ENCODE measurements at places on chromosomes 5 and 9. TPM values are rescaled to one million over a fixed set of nuclear protein-coding genes. Genes with fewer than 3 reads are reported as not detected.

The TICAM2 gene
- total RNA-seq, result 3.1 TPM

The PRR16 gene
- 8.6 TPM for total RNA-seq

The OTP gene
- not detected for total RNA-seq

The LAMC3 gene
- under 0.01 TPM for total RNA-seq

The FLT4 gene
- 0.58 TPM for total RNA-seq

The GABRA6 gene
- not detected for total RNA-seq

The GPX3 gene
- 18.6 TPM for total RNA-seq

The PCDHB7 gene
- total RNA-seq, result 1.1 TPM

The FRMD3 gene
- total RNA-seq, result 11.1 TPM

The COL5A1 gene
- total RNA-seq, result 254 TPM

The POLR3G gene
- 20.5 TPM for total RNA-seq
